ENCODE measurements at places on chromosomes 1 and 21. TPM values are rescaled to one million over a fixed set of nuclear protein-coding genes. Genes with fewer than 3 reads are reported as not detected.

HPDL gene
- total RNA-seq = 3.9 TPM

ATP1A4 gene
- total RNA-seq = not detected

S100A10 gene
- 2,473 TPM for total RNA-seq

S100A3 gene
- total RNA-seq = 115 TPM

UBL4B gene
- not detected for total RNA-seq

BATF3 gene
- 22.7 TPM for total RNA-seq

RIMKLA gene
- total RNA-seq = 0.74 TPM

ALX3 gene
- total RNA-seq = not detected

KCNE1 gene
- total RNA-seq = not detected

C1QTNF12 gene
- total RNA-seq = 1.2 TPM

CFHR4 gene
- not detected for total RNA-seq

NID1 gene
- 9.8 TPM for total RNA-seq

VAV3 gene
- 0.66 TPM for total RNA-seq

KIF17 gene
- total RNA-seq = 2.4 TPM

CELA2A gene
- not detected for total RNA-seq

OR11L1 gene
- not detected for total RNA-seq

IRF6 gene
- total RNA-seq = 0.15 TPM

INPP5B gene
- 4.0 TPM for total RNA-seq

NLRP3 gene
- total RNA-seq = not detected

TTC24 gene
- not detected for total RNA-seq

GLIS1 gene
- total RNA-seq = 0.12 TPM

PCP4L1 gene
- total RNA-seq = 0.12 TPM

RGS16 gene
- total RNA-seq = 0.18 TPM

FBLIM1 gene
- total RNA-seq = 19.6 TPM

LRRIQ3 gene
- 0.74 TPM for total RNA-seq

SLC25A34 gene
- 0.24 TPM for total RNA-seq

TTC34 gene
- total RNA-seq = 0.05 TPM

C4BPB gene
- 2.2 TPM for total RNA-seq

OLFML3 gene
- total RNA-seq = 4.3 TPM

CFHR1 gene
- total RNA-seq = 0.15 TPM

HMGN1 gene
- total RNA-seq = 177 TPM

FMOD gene
- not detected for total RNA-seq

OR2L8 gene
- total RNA-seq = not detected

CD52 gene
- total RNA-seq = not detected

WNT2B gene
- total RNA-seq = 0.21 TPM

OR2M3 gene
- total RNA-seq = not detected

OR2M7 gene
- total RNA-seq = not detected

DARS2 gene
- 37.4 TPM for total RNA-seq

Data from A549 treated with Hydrocortisone at 1 μM for 4 hours (cell line).